ENCODE measurements at places on chromosomes 3 and 15.

GRCh38 chr15:76223521-76223920 lies 87.7 kb downstream of the ETFA start:
- H3K4me3 ChIP-seq: no peak overlapping the region
- no peak overlapping the region for H3K27ac ChIP-seq
- H3K27me3 ChIP-seq: no peaks in the 10 kb centered on the region
- no peak for DNase-seq
- no peaks in the 10 kb centered on the region for H3K4me1 ChIP-seq

GRCh38 chr15:74889390-74889882 lies 406 bp upstream of the MPI start:
- peaks cover 44% of the 10 kb centered on the region for H3K4me1 ChIP-seq
- peak overlapping the region; percentile 82 for H3K27ac ChIP-seq
- H3K27me3 ChIP-seq: no peaks in the 10 kb centered on the region
- peak overlapping the region; percentile 89 for H3K4me3 ChIP-seq
- H3K36me3 ChIP-seq: peaks cover 3% of the 10 kb centered on the region
- DNase-seq: no peak

DNA sequence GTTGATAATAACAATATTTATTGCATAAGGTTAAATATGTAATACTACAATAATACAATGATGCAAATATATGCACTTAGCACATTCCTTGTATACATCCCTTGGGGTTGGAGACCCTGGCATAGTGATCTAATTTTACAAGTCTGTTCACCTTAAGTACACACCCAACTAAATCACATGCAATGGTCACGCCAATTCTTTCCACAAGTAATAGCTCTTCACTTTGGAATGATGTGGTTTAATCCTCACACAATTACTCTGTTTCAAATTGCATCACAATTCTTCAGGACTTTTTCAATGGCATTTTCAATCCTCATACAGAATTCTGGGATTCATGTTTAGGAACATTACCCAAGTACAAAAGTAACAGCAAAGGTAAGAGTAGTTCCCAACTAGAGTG lies 27.3 kb upstream of the SPRED1 start:
- H3K36me3 ChIP-seq: no peaks in the 10 kb centered on the region
- no peak for DNase-seq
- no peak overlapping the region for H3K4me3 ChIP-seq
- H3K4me1 ChIP-seq: no peaks in the 10 kb centered on the region
- H3K27ac ChIP-seq: no peak overlapping the region

DNA sequence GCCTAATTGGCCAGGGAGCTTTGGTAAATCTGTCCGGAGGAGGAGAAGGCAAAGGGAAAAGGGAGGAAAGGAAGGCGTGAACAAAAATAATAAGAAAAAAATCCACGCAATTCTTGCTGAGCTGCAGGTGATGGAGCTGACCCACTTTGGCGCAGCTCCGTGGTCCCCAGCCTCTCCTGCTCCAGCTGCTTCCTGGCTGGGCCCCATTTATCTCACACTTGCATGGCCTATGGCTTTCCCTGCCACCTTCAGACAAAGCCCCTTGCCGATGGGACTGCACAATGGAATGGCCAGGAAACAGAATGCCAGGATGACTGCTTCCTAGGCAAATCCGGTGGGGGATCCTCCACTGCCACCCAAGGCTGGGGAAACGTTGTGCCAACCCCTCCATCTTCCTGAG lies 6.9 kb downstream of the INSYN1 start:
- no peak overlapping the region for H3K4me3 ChIP-seq
- H3K36me3 ChIP-seq: no peaks in the 10 kb centered on the region
- H3K4me1 ChIP-seq: no peaks in the 10 kb centered on the region
- no peak for DNase-seq
- no peaks in the 10 kb centered on the region for H3K27me3 ChIP-seq

DNA sequence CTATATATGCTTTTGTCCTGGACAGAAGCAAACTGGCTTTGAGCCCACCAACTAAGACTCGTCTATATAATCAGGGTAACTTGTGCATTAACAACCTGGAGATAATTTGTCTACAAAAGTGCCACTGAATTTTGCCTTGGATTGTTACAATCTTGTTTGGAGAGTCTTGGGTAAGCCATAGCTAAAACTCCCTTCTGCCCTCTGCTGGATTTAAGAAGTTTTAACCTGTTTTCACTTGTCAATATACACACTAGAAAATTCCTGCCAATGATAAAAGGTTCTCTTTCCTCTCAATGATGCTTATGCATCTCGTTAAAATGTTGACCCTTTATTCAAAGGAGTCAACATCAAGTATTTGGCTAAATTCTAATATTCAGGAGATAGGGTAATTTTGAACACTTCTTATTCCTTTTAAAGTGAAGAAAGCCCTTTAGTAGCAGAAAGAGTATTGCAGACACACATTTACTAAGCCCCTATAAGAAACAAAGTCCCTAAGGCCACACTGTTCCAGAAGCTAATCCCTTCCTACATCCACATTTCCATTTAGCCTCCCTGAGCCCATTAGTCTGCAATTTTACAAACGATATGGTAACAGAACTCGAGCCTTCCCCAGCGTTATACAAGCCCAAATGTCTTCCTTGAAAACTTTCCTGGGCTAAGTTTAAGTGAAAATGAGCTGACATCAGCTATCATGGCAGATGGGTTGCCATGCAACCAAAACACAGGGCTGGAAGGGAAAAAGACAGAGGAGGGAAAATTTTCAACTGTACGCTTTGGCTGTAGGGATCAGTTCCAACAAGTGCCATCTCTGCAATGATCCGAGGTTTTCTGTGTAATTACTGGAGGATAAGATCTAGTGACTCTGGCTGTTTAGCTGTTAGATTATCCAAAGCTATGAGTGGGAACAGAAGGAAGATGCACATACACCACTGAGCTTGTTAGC lies 75.9 kb upstream of the FGF12 start:
- no peaks in the 10 kb centered on the region for H3K27me3 ChIP-seq
- DNase-seq: no peak
- H3K4me3 ChIP-seq: no peak overlapping the region
- H3K36me3 ChIP-seq: no peaks in the 10 kb centered on the region
- H3K4me1 ChIP-seq: no peaks in the 10 kb centered on the region

DNA sequence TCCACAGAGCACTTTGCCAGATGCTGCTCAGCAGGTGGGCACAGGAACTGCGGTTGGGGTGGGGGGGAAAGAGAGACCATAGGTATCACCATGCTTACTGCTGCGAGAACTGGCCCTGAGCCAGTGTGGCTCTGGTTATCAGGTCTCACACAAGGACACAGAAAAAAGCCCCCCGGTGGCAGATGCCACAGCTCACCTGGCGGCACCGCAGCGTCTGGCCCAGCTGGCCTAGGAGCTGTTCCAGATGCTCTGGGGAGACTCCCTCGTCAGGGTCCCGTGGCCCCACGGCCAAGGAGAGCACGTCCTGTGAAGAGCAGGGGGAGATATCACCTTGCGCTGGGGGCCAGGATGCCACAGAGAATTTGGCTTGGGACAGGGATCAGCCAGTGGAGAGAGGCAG lies 10.8 kb downstream of the CDAN1 start:
- DNase-seq: no peak
- no peak overlapping the region for H3K27ac ChIP-seq
- H3K4me3 ChIP-seq: no peak overlapping the region
- no peaks in the 10 kb centered on the region for H3K27me3 ChIP-seq

- DNase-seq: no peak
- H3K27ac ChIP-seq: no peak overlapping the region
- H3K4me3 ChIP-seq: no peak overlapping the region
- H3K4me1 ChIP-seq: no peaks in the 10 kb centered on the region
- no peaks in the 10 kb centered on the region for H3K27me3 ChIP-seq
- H3K36me3 ChIP-seq: no peaks in the 10 kb centered on the region
Observed at GRCh38 chr3:123343296-123344174, 105.4 kb downstream of the ADCY5 start.

DNA sequence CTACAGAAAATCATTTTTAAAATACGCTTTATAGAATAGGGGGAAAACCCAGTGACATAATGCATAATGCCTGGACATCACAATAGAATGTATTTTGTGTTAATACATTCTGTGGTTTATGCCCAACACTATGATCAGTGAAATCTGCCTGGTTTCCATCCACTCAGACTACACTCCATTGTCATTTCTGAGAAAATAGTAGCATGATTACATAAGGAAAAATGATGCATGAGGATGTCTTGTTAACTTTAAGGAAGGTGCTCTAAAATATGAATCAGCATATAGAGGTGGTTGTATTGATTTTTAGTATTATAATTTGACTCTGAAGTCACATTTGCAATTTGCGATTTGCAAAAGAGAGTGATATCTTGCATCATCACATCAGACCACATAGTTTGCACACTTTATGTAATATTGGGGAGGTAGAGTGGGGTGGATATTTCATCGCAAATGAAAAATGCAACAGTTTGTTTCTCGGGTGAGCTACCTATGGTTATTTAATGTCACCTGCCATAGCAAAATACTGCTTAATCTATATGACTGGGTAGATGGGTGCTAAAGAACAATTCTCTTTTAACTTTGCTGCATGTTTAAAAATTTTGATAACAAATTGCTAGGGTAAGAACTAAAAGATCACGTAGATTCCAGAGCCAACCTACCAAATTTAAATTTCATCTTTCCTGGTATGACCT lies 403.9 kb downstream of the IL5RA start:
- H3K4me1 ChIP-seq: no peaks in the 10 kb centered on the region
- H3K4me3 ChIP-seq: no peak overlapping the region
- H3K27me3 ChIP-seq: no peaks in the 10 kb centered on the region
- no peak overlapping the region for H3K27ac ChIP-seq
- H3K36me3 ChIP-seq: no peaks in the 10 kb centered on the region
- no peak for DNase-seq

GRCh38 chr3:71271596-71271995 lies 311.9 kb downstream of the FOXP1 start:
- H3K27ac ChIP-seq: no peak overlapping the region
- H3K27me3 ChIP-seq: no peaks in the 10 kb centered on the region
- H3K4me1 ChIP-seq: peaks cover 25% of the 10 kb centered on the region
- DNase-seq: no peak
- H3K36me3 ChIP-seq: no peaks in the 10 kb centered on the region

DNA sequence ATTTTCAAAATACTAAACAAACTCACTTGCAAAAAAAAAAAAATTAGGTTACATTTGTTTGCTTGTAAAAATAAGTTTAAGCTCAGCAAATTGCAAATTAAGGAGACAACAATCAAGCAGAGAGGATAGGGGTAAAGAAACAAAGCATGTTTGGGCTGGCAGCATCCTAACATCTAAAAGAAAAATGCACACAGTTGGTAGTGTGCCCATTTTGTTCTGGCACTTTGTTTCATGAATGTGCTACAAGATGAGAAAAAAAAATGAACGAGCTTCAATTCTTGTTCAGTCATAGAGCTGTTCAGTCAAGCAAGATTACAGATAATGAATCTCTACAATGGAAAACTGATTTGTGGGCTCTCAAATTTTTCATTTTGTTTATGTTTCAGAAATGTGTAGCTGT lies 17.7 kb upstream of the ZBBX start:
- no peak for DNase-seq
- H3K36me3 ChIP-seq: no peaks in the 10 kb centered on the region
- H3K4me3 ChIP-seq: no peak overlapping the region
- no peaks in the 10 kb centered on the region for H3K27me3 ChIP-seq
- H3K4me1 ChIP-seq: no peaks in the 10 kb centered on the region

GRCh38 chr3:48596157-48596556 lies 1.0 kb upstream of the COL7A1 start:
- no peaks in the 10 kb centered on the region for H3K4me1 ChIP-seq
- H3K36me3 ChIP-seq: peaks cover 19% of the 10 kb centered on the region
- no peak for DNase-seq
- H3K4me3 ChIP-seq: no peak overlapping the region

- no peaks in the 10 kb centered on the region for H3K36me3 ChIP-seq
- no peak overlapping the region for H3K4me3 ChIP-seq
- no peaks in the 10 kb centered on the region for H3K27me3 ChIP-seq
- no peak overlapping the region for H3K27ac ChIP-seq
- DNase-seq: no peak
- no peaks in the 10 kb centered on the region for H3K4me1 ChIP-seq
Observed at GRCh38 chr3:182739619-182740018, 53.7 kb upstream of the ATP11B start.

GRCh38 chr3:119653876-119654275 lies 6.5 kb downstream of the POPDC2 start:
- H3K36me3 ChIP-seq: peaks cover 2% of the 10 kb centered on the region
- H3K4me1 ChIP-seq: no peaks in the 10 kb centered on the region
- DNase-seq: no peak
- H3K27ac ChIP-seq: no peak overlapping the region
- H3K4me3 ChIP-seq: no peak overlapping the region

GRCh38 chr3:11774296-11774877 lies 72.3 kb downstream of the TAMM41 start:
- H3K4me1 ChIP-seq: peaks cover 14% of the 10 kb centered on the region
- no peak overlapping the region for H3K27ac ChIP-seq
- no peaks in the 10 kb centered on the region for H3K27me3 ChIP-seq
- DNase-seq: no peak
- H3K36me3 ChIP-seq: no peaks in the 10 kb centered on the region
- no peak overlapping the region for H3K4me3 ChIP-seq

DNA sequence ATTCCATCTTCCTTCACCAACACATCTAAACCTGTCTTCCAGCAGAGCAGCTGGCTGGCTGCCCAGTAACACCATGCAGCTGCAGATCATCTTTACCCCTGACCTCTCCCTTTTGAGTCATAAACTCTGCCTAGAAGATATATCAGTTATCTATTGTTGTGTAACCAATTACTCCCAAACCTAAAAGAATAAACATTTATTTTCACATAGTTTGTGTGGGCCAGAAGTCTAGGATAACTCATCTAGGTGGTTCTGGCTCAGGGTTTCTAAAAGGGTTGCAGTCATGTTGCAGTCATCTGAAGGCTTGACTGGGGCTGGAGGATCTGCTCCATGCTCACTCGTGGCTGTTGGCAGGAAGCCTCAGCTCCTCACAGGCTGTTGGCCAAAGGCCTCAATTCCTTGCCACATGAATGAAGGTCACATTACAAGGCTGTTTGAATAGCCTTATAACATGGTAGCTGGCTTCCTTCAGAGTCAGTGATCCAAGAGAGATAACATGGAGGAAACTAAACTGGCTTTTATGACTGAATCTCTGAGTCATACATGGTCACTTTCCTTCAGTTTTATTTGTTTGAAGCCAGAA lies 92.8 kb downstream of the GOLIM4 start:
- no peak for DNase-seq
- H3K36me3 ChIP-seq: no peaks in the 10 kb centered on the region
- H3K4me1 ChIP-seq: no peaks in the 10 kb centered on the region
- H3K27ac ChIP-seq: no peak overlapping the region
- no peak overlapping the region for H3K4me3 ChIP-seq

- no peaks in the 10 kb centered on the region for H3K27me3 ChIP-seq
- no peak overlapping the region for H3K4me3 ChIP-seq
- no peaks in the 10 kb centered on the region for H3K4me1 ChIP-seq
- no peak for DNase-seq
Observed at GRCh38 chr3:106014971-106015370, 146.2 kb upstream of the CBLB start.

All from CD8-positive, alpha-beta memory T cell (primary cell).